Panc1 (cell line): ENCODE measurements at places on chromosomes 7 and 10.
A peak's percentile ranks its signal among the peaks of the same experiment; 100 is the strongest.

GRCh38 chr7:111532625-111533024, 29.7 kb downstream of the IMMP2L start:
- no peak for DNase-seq

GRCh38 chr7:84688671-84689070, 494.1 kb upstream of the SEMA3A start:
- no peak for DNase-seq

DNA sequence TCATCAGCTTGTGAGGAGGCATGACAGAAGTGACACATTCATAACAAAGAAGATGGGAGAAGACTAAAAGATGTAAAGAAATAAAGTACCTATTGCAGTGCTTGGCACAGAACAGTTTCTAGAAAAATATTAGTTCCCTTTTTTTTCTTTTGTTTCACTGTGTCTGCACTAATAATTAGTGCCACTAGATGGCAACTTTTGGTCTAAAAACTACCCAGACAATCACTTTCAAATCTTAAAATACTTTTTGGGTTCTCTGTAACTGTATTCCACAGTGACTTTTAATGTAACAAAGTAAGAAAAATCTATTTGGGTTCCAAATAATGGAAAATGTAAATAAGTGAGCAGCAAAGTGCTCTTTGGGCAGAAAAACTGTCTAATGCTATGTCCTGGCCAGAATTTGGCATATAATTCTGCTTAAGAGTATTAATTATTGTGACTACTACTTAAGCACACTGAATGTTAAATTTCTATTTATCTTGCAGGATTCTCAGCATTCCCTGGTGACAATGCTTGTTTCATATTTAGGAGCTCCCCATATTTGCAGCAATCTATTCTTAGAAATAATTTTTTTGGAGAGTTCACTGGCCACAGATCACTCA, 134.8 kb upstream of the KIF5B start:
- DNase-seq: no peak

GRCh38 chr7:139271718-139272628, 40.9 kb downstream of the UBN2 start:
- DNase-seq: no peak

GRCh38 chr10:116097239-116097784, 175.7 kb downstream of the GFRA1 start:
- DNase-seq: no peak

- no peak for DNase-seq
Measured at GRCh38 chr10:113557424-113557862, 4.6 kb downstream of the HABP2 start.

DNA sequence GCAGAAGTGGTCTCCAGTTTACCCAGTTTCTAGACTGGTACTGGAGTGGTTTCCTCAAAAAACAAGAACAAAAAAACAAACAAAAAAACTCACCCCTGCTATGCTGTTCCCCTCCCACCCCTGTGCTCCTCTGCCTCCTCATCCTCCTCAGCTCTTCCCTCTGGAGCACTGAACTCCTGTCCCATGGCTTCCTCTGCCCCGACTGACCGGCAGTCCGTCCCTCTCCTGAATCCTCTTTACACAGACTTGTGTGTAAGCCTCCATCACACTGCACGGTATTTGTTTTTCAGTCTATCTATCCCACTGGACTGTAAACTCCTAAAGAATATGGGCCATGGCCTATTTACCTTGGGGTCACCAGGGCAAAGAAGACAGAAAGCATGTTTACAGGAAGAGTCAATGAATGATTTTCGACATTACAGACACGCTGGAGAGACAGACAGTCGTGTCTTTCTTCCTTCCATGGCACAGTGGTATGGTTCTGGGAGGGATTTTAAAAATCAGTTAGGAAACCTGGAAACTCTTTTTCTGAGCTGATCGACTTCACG, 265.3 kb downstream of the GLI3 start:
- DNase-seq: no peak

DNA sequence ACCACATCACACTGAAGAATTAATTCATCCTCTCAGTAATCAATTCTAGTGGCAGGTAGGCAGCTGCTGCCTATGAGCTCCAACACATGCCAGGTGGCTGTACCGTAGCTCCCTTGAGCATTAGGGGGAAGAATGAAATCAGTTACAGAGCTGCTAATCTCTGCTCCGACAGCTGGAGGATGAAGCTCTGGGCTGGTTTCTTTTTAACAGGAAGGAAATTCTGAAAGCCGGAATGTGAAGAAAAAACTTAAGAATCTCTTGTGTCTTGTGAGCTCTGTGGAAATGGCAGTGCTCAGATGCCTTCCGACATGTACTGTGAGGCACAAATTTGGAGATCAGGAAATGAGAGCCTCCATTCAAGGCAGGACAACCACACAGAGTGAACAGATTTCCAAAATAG, 2.8 kb upstream of the AHCYL2 start:
- DNase-seq: no peak

DNA sequence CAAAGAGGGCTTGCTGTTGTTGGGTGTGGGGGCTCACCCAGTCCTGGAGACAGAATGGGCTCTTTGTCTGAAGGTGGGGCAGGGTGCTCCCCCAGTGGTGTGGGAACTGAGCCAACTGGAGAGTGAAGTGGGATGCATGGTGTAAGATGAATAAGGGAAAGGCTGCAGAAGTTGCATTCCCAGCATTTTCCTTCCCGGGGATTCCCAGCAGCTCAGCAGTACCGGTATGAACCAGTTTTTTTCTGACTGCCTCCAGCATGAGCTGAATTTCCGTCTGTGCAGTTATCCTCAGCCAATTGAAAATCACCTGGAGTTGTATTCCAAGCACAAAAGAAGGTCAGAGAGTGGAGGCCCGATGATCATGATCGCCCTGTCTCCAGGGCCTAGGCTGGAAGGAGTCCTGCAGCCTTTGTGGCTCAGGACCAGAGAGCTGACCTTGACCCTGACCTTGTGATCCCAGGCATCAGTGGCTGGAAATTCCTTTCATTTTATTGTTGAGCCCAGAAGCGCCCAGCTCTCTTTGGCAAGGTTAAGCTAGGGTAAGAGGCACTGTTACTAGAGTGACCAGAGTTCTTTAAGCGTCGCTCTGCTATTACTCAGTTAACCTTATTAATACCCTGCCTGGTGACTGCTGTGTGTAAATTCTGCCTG, 33.4 kb downstream of the OGDH start:
- DNase-seq: no peak

DNA sequence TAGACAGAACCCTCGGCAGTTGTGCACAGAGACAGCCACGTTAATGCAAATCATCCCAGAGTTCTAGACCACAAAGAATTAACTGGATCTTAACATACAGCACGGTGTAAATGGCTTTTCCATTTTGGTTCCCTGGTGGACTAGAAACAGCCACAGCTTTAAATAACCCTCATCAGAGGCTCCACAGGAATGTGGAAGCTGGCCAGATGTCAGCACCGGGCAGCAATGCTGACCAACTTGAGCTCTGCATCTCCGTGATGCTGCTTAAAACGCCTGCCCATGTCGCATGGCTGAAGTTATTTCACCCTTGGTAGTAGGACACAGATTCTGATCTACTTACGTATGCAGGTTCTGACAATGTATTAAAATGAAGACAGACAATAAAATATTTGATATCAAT, 24.5 kb downstream of the RSU1 start:
- DNase-seq: no peak

- DNase-seq: no peak
Measured at GRCh38 chr10:109934958-109935793, 11.9 kb upstream of the XPNPEP1 start.

GRCh38 chr10:123614888-123615287, 51.3 kb upstream of the GPR26 start:
- no peak for DNase-seq

- no peak for DNase-seq
Measured at GRCh38 chr7:35248576-35249536, 5.0 kb downstream of the TBX20 start.

DNA sequence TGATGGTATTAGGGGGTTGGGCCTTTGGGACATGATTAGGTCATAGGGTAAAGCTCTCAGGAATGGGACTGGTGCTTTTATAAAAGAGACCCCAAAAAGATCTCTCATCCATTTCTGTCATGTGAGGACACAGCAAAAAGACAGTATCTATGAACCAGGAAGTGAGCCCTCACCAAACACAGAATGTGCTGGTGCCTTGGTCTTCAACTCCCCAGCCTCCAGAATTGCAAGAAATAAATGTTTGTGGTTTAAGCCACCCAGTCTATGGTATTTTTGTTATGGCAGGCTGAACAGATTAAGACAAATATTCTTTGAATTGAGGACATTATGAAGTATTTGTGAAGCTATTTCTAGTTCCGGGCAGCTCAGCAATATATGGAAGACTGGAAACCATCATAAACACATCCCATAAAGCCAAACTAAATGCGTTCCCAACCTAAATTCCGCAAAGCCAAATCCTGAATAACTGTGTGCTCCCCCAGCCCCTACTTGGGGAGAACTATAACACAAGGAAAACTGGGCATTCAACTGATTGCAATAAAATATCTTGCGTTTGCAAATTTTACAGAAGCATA, 153.7 kb downstream of the GALNT17 start:
- DNase-seq: no peak

- DNase-seq: no peak
Measured at GRCh38 chr10:37711617-37712488, 145.6 kb downstream of the ZNF248 start.

GRCh38 chr10:49272251-49273081, 26.5 kb upstream of the C10orf71 start:
- DNase-seq: no peak

GRCh38 chr10:5588603-5589002, 63.8 kb downstream of the CALML3 start:
- DNase-seq: no peak

DNA sequence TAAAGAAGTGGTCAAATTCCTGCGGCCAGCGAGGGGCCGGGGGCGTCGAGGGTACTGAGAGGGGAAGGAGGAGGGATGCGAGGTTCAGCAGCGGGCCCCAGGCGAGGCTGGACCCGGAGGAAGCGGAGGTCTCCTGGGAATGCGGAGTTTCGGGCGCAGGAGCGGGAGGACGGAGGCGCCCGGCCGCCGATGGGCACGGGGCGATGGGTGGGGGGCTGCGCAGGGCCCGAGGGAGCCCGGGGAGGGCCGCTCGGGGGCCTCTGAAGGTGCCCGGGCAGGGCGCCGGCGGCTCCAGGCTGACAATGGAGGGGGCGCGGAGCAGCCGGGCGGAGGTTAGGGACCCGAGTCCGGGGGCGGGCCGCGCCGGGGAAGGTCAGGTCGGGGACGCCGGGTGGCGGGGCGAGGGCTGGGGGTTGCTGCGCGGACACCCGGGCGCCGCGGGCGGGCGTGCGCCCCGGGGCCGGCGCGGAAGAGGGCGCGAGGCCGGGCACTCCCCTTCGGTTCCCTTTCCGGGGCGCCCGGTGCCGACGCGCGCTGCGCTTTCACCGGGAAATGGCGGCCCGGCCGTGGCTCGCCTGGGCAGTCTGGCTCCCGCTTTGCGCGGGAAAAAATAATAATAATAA, 683 bp downstream of the MACROH2A2 start:
- DNase-seq: no peak

DNA sequence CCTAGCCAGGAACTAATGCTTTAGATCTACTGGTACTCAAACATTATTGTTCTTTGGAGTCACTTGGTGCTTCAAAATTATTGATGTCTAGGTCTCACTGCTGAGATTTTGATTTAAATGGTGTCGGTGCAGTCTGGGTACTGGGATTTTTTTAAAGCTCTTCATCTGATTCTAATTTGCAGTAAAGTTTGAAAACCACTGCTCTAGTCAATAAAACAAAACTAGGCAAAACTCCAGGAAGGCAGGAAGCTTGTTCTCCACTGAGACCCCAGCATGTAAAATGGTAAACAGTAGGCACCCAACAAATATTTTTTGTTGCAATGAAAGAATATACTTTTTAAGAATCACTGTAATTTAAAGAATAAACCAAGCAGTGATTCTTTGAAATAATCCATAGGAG, 49.7 kb downstream of the ADD3 start:
- DNase-seq: no peak

DNA sequence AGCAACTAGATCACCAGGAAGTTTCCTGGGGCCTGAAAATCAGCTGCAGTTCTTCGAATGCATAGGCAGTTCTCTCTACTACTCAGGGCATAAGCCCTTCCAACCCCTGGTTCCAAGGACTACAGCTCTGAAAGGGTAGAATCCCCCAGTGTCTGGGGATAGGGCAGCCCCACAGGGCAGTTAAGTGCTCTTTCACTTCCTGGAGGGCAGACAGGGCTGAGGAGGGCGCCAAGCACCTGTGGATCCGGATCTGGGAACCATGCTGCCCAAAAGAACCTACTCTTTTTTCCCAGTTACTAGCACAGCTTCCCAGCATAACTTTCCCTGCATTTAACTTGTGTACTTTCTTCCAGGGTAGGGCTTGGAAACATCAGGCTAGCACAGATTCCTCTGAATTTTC, 41.1 kb downstream of the CXCL12 start:
- DNase-seq: no peak

DNA sequence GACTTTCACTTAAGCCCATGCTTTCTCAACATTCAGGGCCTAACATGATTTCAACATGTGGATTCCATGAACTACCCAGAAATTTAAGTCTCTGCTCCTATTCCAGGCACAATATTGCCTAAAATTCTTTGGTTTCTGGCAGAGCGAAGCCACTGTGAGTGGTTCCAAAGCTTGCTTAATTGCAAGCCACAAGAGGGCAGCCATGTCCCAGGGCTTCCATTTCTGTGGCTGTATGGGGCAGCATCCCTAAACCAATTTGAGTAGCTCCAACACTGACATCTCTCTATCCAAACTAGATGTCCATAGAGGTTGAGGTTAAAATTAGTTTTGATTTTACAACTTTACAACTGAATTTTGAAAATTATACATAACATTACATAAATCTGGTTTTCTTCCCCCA, 56.3 kb upstream of the MDFIC start:
- DNase-seq: peak; percentile 41

DNA sequence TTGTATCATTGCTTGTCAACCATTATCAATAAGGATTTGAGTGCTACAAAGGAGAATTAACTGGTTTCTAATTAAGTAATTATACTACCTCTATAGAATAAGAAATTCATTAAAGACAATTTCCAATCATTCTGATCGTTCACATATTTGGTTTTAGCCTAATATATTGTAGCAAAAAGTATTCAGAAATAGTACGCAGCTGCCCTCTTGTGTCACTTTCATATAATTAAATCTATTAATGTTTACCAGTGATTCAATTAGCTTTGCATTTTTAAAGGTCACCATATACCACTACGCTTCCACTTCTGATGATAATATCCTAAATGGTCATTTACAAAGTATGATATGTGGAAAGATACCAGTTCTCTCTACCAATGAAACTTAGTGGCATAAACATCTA, 128.3 kb downstream of the NEBL start:
- DNase-seq: no peak

GRCh38 chr7:44060091-44060947, 5.0 kb downstream of the PGAM2 start:
- no peak for DNase-seq

GRCh38 chr10:31321396-31321941, 2.5 kb downstream of the ZEB1 start:
- DNase-seq: no peak
